ENCODE measurements at places on chromosomes 5 and 9. TPM values are rescaled to one million over a fixed set of nuclear protein-coding genes. Genes with fewer than 3 reads are reported as not detected.

The IL9 gene
- not detected for total RNA-seq

- no peak for DNase-seq
Measured at GRCh38 chr9:89778100-89779090, 173.6 kb downstream of the GADD45G start.

DNA sequence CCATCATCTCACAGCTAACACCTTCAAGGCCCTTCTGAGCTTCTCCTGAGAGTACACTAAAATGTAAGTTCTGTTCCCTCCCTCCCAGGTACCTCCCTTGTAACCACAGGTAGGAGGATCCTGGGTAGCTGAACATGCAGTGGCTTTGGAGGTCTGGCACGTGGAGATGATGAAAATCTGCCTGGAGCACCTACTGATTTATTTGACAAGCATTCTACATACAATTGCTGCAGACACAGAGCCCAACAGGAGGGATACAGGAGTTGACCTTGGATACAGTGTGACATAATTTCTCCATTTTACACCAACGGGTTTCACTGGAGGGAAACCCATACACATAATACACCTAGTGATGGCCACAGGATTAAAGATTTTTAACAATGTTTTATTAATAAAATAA is 478.7 kb downstream of the SEMA5A start:
- DNase-seq, result no peak

- peak; percentile 42 for DNase-seq
Measured at GRCh38 chr9:104374711-104375110, 129.4 kb upstream of the OR13F1 start.

DNA sequence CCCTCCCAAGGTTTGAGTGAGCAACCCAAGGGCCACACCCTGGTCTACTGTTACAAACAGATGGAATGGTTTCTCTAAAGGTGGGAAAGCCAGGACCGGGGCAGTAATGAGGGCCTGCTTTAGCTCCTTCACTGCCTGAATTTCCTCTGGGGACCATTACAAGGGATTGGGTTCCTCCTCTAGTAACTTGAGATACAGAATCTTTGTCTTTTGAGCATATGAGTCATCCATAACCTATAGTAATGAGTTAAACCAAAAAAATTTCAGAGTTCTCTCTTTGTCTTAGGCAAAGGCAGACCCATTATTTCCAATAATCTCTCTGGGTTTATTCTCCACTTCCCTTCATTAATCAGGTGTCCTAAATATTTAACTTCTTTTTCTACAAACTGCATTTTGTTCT is 618.8 kb downstream of the HINT1 start:
- no peak for DNase-seq

The TMC1 gene
- 0.25 TPM for total RNA-seq

The FST gene
- total RNA-seq, result 2.0 TPM

The ENDOG gene
- 75.3 TPM for total RNA-seq

GRCh38 chr5:4252385-4252784 is 656.8 kb downstream of the IRX1 start:
- DNase-seq, result no peak

GRCh38 chr9:135726138-135726853 is 24.3 kb downstream of the KCNT1 start:
- no peak for DNase-seq

DNA sequence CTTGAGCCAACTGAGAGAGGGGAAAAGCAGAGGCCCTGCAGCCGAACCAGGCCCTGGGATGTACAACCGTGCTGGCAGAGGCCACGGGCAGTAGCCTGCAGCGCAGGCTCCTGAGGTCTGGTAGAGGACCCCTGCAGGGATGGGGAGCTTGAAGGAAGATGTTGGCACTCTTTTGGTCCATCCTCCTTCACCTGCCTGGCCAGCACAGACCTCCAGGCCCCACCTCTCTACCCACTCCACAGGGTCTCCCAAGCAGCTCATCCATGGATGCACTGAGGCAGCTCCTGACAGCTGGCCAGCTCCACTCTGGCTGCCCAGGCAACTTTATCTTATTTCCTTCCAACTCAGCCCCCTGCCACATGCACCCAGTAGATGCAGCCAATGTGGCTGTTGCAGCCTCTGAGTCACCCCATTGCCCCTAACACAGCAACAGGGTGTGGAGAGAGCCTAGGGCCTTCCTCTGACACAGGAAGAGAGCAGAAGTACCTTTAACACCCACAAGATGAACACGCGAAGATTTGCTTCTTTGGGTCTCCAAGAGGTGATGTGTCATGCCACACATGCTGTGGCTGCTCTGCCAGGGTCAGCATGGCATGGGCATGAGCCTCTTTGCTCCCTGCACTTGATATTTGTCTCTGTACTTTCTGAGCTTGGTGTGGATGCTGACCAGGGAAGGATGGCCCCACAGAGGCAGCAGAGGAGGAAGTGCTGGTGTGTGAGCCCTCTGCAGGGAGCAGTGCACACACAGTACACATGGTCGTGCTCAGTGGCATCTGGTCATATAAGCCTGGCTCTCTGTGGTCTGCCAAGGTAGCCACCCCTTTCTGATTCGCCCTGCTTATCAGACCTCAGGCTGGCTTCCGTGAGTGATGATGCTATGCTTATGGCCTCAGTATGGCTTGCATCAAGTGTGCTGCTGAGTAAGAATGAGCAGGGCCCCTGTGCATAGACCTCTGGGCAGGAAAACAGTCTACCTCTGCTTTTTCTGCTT is 117.2 kb downstream of the NRG2 start:
- DNase-seq, result no peak

GRCh38 chr9:18849270-18849669 is 183.7 kb downstream of the SAXO1 start:
- DNase-seq, result no peak

- DNase-seq, result no peak
Measured at GRCh38 chr9:69443178-69443577, 118.2 kb downstream of the ENTREP1 start.

DNA sequence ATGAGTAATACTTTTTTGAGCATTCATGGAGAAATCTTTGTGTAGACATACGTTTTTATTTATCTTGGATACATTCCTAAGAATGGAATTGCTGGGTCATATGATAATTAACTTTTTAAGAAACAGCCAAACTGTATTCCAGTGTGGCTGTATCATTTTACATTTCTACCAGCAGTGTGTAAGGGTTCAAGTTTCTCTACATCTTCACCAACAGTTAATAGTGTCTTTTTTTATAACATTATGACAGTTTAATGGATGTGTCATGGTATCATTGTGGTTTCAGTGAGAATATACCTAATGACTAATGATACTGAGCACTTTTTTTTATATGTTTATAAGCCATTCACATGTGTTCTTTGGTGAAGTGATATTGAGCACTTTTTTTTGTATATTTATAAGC is 52.4 kb downstream of the NIPBL start:
- no peak for DNase-seq

- no peak for DNase-seq
Measured at GRCh38 chr9:110940951-110941557, 97.2 kb downstream of the LPAR1 start.

The PCDHGB4 gene
- total RNA-seq, result 4.2 TPM

- DNase-seq, result no peak
Measured at GRCh38 chr5:74468421-74468820, 172.1 kb downstream of the ENC1 start.

The ANKRD31 gene
- 0.11 TPM for total RNA-seq

GRCh38 chr5:33611877-33612276 is 171.1 kb downstream of the TARS1 start:
- no peak for DNase-seq

- DNase-seq, result no peak
Measured at GRCh38 chr9:24572406-24572805, 26.7 kb upstream of the IZUMO3 start.

GRCh38 chr5:133083901-133084300 is 32.1 kb downstream of the HSPA4 start:
- no peak for DNase-seq

GRCh38 chr5:14582797-14583137 is 1.2 kb downstream of the OTULINL start:
- no peak for DNase-seq

- peak; percentile 54 for DNase-seq
Measured at GRCh38 chr9:127187231-127187956, 65.0 kb upstream of the ANGPTL2 start.

The PITX1 gene
- not detected for total RNA-seq

GRCh38 chr9:100914266-100914665 is 114.3 kb upstream of the PLPPR1 start:
- DNase-seq, result no peak

GRCh38 chr5:36607114-36607571 is 737 bp downstream of the SLC1A3 start:
- DNase-seq, result peak; percentile 42

DNA sequence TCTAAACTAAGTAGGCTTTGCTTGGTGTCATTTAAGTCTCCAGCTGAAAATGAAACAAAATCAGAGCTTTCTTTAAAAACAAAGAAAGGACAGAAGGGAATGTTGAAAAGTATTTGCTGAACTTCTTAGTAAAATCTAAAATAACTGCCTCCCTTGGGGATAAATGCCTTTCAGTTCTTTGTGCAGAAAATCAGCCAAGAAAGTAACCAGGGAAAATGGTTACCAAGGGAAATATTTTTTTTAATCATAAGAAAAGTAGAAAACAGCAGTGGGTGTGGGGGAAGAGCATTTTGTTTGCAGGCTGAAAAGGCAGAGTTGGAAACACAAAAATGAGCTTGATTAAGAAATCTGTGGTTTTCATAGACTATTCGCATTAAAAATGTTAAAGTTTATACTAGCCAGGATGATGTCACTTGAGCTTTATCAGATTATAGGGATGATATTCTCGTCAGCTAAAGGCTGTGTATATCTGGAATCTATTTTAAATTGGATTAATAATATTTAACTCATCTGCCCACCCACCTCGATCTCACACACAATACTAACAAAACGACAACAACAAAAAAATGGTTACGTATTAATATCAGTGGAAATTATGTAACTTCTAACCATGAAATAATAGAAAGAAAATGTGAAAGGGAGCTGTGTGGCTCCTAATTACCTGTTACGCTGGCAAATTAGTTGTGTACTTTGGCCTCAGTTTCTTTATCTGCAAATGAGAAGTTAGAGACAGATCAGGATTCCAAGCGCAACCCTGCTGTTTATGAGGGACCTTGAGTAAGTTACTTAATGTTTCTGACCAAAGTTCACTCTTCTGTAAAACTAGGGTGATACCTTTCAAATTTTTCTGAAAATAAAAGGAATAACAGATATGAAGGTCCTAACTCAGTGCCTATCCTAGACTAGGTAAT is at the start of gene ECM2:
ECM2 (minus strand) TSS at position 51 of the 911 bp plus-strand sequence. CDS start 13,124 bp downstream, outside the sequence.
- DNase-seq, result no peak

- DNase-seq, result no peak
Measured at GRCh38 chr5:137254119-137255090, 244.7 kb downstream of the SPOCK1 start.

- no peak for DNase-seq
Measured at GRCh38 chr5:170080217-170080616, 25.5 kb upstream of the FOXI1 start.

DNA sequence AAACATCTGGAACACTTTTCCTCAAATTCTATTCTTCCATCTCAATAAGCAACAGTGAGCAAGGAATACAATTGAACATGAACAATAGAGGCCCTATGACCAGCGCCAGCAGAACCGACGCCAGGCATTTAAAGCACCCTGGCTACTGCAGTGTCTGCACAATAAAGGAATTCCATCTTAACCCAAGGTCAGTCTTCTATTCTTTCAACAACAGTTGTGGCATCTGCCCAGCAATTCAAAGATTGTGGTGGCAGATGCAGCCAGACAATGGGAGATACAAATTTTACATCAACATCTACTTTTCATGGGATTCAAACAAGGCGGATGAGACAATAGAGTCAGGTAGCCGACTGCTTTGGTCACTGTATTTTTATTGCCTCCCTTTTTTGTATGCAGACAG is 65.9 kb downstream of the ELL2 start:
- DNase-seq, result peak; percentile 18

The HTR1A gene
- not detected for total RNA-seq

DNA sequence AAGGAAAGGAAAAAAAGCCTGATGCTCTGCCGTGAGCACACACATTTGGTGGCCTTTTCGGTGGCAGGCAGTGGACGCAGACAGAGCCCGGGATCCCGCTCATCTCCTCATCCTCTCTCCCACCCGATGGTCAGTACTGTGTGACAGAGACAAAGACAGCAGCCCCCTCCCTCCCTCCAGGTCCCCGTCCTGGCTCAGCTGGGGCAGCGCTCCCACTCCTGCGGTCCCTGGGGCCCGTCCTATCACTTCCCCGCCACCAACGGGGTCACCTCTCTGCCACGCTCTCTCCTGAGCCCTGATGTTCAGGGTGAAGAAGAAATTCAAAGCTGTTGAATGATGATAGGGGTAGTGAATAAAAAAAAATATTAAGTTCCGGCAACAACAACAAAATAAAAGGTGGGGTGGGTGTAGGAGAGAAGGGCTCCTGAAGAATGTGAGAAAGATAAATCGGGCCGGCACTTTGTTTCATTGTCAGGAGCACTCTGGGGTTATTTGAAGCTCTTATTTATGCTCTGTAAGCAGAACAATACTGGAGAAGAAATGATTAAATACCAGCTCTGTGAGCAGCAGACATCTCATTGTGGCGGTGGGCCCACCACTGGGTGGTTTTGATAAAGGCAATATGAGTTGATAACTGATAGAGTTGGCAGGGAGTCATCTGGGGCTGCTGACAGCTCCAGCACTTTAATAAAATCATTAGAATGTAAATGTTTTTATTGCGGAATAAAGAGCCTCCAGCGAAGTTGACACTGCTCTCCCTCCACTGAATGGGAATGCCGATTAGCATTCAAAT is 417.7 kb downstream of the IRX1 start:
- DNase-seq, result no peak

The SLC46A2 gene
- not detected for total RNA-seq

The NACC2 gene
- total RNA-seq, result 29.5 TPM

- DNase-seq, result no peak
Measured at GRCh38 chr5:17269201-17269600, 51.8 kb downstream of the BASP1 start.

DNA sequence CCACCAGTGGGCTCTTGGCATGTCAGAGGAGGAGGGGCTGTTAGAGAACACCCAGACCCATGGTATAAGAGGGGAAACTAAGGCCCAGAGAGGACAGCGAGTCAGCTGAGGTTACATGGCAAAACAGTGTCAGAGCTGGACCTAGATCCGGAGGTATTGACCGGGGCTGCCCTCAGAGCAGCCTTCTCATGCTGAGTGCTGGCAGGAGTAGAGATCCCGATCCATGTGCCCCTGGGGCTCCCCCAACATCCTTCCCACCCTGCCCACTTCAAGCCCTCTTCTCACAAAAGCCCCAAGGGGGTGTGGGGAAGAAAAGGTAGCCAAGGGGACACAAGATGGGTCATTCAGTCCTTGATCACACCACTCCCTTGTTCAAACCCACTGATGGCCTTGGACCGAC is 19.9 kb downstream of the CSF1R start:
- DNase-seq, result no peak

The CARD9 gene
- 1.2 TPM for total RNA-seq

GRCh38 chr9:132451276-132451675 is 41.3 kb downstream of the CFAP77 start:
- no peak for DNase-seq

- no peak for DNase-seq
Measured at GRCh38 chr9:36903541-36904435, 130.3 kb downstream of the PAX5 start.
